ENCODE measurements at places on chromosomes 3 and 15.

- no peak for DNase-seq
Measured at GRCh38 chr3:58214484-58215316, 3.9 kb upstream of the DNASE1L3 start.

DNA sequence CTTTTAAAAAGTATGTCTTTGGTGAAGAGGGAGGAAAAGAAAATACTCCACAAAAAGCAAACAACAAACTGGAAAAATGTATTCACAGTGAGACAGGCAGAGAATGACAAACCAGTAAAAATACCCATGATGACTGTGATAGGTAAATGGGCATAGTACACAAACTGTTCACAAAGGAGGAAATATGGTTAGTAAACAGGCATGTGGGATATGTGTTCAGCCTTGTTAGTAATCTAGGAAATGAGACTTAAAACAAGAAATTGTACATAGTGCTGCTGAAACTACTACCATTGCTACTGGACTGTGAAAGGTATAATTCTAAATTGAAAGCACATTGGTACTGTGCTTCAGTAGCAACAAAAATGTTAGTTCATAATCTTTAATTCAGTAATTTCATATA, 50.1 kb downstream of the UBE2E2 start:
- DNase-seq = no peak

DNA sequence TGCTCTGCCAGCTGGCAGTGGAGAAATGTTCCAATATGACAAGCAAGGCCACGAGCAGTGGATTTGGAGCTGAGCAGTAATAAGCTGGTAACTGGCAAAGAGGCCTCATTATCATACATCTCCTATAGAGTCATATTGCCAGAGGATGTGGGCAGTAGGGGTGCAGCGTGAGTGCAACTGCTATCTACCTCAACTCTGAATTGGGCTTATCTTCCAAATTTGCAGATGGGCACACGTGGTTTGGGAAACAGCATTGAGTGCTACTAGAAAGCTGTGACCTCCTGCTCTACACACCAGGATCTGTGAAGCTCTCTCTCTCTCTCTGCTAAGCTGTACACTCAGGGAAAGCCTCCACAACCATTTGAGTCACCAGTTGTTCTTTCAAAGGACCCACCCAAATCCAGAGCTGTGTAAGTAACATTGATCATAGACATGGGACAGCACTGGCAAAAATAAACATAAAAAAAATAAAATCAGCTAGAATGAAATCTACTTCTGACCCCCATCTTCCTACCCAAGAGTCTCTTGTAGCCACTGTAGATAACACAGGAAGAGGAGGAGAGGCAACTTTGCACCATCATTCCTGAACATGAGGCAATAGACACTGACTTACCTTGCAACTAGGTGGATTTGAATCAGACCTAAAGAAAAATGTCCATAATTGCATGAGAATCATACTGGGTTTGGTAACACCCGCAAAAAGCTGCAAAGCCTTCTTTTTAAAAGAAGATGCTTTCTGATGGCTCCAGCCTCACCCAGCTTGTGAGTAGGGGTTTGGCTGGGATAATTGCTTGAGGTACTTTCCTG, 82.9 kb upstream of the THBS1 start:
- DNase-seq = no peak

DNA sequence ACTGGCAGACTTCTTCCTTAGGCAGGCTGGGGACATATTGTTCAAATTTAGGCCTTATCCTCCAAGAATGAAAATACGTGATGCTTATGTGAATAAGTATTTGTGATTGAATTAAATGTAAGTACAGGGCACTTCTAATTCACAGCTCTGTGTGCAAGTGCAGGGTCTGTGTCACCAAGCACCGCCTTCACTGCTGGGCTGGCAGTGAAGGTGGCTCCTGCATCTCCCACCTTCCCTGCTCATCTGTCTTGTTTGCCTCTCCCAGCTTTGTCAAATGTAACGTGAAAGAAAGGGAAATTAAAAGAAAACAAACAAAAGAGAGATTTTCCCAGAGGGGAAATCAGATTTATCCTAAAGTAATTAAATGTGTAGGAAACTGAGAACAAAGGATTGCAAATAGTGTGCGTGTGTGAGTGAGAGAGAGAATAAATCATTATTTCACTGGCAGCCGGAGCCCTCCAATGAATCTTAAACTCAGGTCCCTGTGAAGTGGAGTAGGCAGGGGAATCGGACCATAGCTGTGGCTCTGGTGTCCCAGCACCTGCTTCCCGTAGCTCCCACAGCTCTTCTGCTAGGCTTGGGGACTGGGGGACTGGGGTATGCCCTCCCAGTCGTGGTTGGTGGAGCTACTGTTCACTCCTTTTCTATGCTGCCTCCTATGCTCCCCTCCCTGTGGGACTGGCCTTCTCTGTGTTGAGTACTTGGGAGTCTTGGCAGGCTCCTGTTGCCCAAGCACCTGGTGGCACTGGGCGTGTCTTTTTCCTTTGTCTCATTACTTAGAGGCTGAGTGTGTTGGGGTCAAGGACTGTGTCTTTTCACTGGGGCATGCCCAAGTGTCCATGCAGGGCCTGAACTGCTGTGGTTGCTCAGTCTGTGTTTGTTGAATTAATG, 222.2 kb downstream of the EPHB1 start:
- no peak for DNase-seq

- DNase-seq = no peak
Measured at GRCh38 chr15:45180201-45180600, 7.6 kb downstream of the SHF start.

GRCh38 chr15:73957276-73957675, 31.0 kb downstream of the LOXL1 start:
- no peak for DNase-seq

GRCh38 chr3:184503647-184504046, 57.9 kb upstream of the EPHB3 start:
- no peak for DNase-seq

DNA sequence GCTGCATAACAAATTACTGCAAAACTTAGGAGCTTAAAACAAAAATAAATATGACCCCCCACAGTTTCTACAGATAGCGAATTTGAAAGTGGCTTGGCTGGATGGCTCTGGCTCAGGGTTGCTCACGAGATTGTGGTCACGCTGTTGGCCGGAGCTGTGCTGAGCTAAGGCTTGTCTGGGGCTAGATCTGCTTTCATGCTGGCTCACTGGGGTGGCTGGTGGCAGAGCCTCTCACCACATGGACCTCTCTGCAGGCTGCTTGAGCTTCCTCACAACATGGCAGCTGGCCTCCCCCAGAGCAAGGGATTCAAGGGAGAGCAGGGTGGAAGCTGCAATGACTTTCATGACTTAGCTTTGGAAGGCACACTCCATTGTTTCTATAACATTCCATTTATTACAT, 354.1 kb downstream of the SHQ1 start:
- DNase-seq = peak; percentile 19

DNA sequence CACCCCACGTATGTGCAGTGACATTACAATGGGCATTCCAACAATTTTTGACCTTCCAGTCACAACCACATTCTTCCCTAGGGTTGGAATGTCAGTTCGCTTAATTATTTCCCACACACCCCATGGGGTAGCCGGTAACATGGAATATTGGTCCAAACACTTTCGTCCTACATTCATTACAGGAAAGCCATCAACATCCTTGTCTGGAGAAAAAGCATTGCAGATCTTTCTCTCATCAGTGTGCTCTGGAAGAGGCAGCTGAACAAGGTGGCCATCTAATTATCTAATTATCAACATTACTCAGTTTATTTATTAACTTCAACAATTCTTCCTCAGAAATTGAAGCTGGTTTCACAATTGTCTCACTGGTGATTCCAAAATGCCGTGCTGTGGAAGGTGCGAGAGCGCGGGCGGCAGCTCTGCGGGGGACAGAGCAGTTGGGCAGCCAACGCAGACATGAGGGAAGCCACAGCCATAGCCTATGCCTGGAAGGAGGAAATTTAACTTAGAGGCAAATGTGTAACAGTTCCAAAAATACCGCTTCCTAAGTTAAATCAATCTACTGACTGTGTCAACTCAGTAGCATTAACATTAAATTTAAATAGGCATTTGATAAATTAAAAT, 1158.9 kb upstream of the EPHA6 start:
- no peak for DNase-seq

- no peak for DNase-seq
Measured at GRCh38 chr3:150956376-150956775, 16.2 kb downstream of the CLRN1 start.

- no peak for DNase-seq
Measured at GRCh38 chr3:184180165-184180564, 5.5 kb downstream of the AP2M1 start.

GRCh38 chr15:75234191-75234810, 23.8 kb upstream of the GOLGA6C start:
- no peak for DNase-seq

GRCh38 chr15:42371096-42371495, 11.8 kb downstream of the CAPN3 start:
- no peak for DNase-seq

DNA sequence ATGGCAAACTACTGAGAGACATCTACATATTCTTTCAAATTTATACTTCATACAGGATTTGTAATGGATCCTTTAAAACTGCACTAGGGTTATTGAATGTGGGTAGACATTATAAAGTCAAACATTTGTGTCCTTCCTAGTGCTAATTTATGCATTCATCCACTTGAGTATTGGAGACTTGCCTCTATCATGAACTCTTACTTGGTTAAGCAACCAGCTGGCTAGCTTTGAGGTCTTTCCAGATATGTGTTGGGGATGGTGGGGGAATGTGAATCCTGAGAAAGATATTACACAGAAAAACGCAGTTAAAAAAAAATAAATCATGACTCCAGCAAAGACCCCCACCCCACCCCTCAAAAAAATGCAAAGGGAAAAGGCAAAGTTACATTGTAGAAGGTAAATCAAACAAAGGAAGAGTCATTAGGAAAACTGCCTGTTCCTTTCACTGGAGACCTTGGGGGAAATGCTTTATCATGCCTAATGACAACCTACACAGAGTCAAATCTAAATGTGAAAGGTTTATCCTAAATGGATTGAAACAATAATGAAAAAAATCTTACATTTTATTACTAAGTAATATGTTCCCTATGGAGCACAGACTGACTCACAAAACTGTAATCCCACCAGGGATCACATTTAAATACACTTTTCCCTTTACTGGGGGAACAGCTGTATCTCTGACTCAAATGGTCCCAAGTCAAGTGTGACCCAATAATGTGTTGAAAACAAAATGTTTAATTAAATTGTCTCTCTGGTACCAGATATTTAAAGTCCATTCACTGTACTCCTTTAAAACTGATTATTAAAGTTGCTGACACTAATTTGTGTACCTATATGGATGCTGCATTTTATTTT, 522.3 kb downstream of the ROBO1 start:
- no peak for DNase-seq

- no peak for DNase-seq
Measured at GRCh38 chr15:31296646-31297574, 29.7 kb upstream of the KLF13 start.

- no peak for DNase-seq
Measured at GRCh38 chr3:23246651-23247050, 43.5 kb downstream of the UBE2E2 start.

- DNase-seq = no peak
Measured at GRCh38 chr3:26081806-26082205, 291.9 kb downstream of the OXSM start.

DNA sequence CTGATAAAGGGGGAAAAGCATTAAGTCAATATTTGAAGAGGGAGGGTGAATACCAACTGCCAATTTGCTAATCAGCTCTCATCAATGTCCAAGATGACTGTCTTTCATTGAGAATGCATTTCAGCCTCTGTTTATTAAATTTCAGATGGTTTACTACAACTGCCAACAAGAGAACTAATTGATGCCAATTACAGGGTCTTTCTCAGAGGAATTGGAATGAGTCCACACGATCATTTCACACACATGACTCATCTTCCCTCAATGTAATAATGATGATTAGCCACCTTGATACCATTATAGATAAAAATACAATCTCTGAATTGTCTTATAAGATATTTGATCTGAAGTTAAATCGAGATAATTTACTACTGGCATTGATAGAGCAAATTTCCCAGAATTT, 1274.4 kb downstream of the ROBO2 start:
- no peak for DNase-seq

GRCh38 chr3:73074781-73075180, 13.3 kb downstream of the EBLN2 start:
- DNase-seq = no peak

DNA sequence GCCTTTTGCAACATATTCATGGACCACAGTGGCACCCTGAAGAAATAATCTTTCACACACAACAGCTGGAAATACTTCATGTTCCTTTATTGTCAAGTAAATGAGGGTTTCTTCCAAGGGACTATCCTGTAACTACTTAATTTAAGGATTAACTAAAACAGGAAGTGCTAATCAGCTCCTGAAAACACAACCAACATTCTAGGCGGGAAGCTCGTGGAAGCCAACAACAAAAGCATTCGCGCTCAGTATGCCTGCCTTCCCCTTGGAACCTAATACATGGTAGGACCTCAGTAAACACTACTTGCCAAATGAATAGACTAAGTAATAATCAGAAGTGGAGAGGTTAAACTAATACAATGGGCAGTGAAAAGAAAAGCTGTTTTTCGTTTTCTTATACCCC, 300.9 kb downstream of the RORA start:
- DNase-seq = no peak

DNA sequence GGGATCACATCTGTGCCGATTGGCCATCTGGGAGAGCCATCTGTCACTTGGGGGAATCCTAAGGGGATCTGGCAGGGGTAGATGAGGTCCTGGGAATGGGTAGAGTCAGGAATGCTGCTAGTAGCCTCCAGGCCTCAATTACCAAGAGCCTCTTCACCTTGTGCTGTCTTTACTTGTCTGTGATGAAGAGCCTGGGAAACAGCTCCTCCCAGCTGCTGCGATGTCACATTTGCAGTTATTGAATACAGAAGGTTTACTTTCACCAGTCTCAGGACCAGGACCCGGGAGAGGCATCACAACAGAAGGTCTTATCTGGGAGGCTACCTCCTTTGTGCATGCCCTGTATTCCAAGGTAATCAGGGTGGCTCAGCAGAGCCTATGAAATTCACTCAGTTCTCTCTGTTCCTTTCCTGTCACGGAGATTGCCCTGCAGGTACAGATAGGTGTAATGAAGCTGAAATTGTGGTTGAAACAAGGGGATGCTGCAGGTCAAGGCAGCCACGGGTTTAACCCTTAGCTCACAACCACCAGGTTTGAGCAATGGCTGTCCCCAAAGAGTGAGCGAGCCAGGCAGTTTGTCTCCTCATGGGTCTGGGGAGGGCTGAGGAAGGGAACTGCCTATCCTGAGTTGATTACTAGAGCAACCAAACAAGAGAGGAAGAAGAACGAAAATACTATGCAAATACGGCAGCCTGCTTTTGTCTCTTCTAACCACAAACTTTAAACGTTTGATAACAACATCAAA, 298.9 kb upstream of the RORA start:
- DNase-seq = no peak

Measured in activated naive CD4-positive, alpha-beta T cell treated with anti-CD3 and anti-CD28 coated beads, Interleukin-2, amount 50 U/mL, for 16 hours (primary cell).